ENCODE measurements at places on chromosomes 5 and 9.

- DNase-seq, result no peak
Observed at GRCh38 chr5:73094415-73094814, 26.0 kb upstream of the TMEM171 start.

- no peak for DNase-seq
Observed at GRCh38 chr9:115104908-115105307, 13.0 kb downstream of the TNC start.

- no peak for DNase-seq
Observed at GRCh38 chr5:139090581-139090980, 107.6 kb downstream of the SIL1 start.

DNA sequence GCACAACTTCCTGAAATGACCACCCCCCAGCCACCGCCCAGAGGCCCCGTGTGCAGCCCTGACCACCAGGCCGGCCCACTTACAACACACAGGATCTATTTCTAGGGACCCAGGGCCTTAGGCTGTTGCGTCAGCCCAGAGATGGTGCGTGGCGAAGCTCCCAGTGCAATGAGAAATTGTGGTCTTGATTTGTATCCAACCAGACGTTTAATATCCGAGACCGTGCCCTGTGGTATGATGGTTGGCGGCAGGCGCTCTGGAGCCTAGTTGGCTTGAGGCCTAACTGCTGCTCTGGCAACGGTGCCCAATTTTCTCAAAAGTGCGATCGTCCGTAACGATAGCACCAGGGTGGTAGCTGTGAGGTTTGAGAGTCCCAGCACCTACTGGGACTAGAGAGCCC lies 32.6 kb upstream of the SLC6A19 start:
- DNase-seq, result no peak

- DNase-seq, result no peak
Observed at GRCh38 chr5:90915393-90915792, 356.8 kb downstream of the ADGRV1 start.

GRCh38 chr5:40831346-40832210 lies 3.4 kb downstream of the RPL37 start:
- DNase-seq, result no peak

DNA sequence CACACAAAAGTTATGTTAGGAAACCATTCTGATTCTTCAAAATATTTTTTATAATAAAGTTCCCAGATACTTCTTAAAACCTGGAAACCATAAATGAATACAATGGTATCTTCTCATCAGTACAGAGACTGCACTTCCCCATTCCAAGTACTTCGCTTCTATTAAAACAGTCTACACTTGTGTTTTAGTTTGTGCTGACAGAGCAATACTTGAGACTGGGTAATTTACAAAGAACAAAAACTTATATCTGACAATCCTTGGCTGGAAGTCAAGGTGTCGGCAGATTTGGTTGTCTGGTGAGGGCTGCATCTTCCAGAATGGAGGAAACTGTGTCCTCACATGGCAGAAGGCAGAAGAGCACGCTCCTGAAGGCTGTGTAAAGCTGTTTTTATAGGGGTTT lies 70.1 kb downstream of the RFX3 start:
- DNase-seq, result no peak

GRCh38 chr5:173472164-173472563 lies 143.9 kb upstream of the STC2 start:
- no peak for DNase-seq

DNA sequence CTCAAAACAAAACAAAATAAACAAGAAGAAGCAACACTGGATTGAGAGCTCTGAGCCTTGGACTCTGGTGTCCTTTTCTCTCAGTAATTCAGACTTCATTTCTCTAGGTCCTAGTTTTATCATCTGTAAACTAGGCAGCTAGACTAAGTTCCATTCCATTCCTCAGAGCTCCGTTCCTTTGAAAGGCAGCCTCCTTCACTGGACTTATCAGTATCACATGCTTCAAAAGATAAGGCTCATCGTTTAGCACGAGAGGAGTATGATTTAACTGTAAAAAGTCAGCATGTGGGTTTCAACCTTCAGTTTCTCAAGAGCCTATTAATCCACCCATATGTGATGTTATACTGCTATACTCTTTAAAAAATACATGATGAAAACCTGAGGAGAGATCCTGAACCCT lies 1.6 kb downstream of the ATP10B start:
- no peak for DNase-seq

GRCh38 chr5:168093200-168093910 lies 198.1 kb upstream of the WWC1 start:
- DNase-seq, result no peak

- no peak for DNase-seq
Observed at GRCh38 chr5:21145376-21145775, 1157.4 kb upstream of the CDH18 start.

DNA sequence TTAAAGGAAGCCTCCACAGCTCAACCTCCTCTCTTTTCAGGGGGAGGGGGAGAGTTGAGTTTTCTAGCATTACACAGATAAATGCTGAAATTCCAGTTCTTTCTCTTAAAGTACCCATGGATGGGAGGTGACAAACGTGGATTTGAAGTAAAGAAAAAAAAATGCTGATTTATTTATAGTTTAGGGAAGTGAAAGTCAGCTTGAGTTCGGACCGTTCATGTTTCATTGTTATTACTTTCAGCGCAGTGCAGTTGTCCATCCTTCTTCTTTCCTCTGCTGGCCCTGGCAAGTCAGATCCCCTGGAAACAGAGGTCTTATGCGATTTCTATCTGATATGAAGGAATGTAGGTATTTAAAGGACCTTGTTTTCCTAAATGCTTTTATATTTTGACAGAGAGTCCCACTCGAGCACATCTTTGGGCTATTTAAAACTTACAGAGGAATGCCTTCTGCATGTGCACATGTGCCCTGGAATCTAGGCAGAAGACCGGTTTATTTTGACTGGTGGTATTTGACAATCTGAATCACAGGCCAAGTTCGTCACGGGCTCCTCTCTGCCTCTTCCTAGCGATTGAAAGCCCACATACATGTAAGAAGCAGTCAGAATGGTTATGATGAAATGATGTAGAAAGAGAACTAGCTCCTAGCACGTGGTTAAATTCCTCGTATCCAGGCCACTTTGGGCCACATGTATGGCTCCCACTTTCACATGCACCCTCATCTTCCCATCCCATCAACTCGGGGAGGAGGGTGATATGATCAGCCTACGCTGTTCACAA lies 385.2 kb upstream of the KLF4 start:
- no peak for DNase-seq

GRCh38 chr9:80359291-80359690 lies 787.5 kb downstream of the TLE4 start:
- DNase-seq, result no peak

DNA sequence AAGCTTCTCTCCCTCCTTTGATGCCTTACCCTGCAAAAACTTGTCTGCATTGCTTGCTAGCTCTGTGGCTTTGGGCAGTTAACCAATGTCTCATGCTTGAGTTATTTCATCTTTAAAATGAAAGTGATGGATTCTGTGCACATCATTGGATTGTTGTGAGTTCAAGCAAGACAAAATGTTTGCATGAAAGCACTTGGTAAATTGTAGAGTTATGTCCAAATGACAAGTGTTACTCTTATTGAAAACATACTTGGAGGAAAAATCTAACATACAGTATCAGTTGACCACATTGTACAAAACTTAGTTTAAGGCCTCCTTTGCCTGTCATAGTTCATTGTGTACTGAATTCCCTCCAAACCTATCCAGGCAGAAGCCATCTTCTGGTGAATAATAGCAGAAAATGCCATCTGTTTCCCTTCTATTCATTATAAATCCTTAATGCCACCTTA lies 30.0 kb downstream of the TGFBR1 start:
- DNase-seq, result no peak

DNA sequence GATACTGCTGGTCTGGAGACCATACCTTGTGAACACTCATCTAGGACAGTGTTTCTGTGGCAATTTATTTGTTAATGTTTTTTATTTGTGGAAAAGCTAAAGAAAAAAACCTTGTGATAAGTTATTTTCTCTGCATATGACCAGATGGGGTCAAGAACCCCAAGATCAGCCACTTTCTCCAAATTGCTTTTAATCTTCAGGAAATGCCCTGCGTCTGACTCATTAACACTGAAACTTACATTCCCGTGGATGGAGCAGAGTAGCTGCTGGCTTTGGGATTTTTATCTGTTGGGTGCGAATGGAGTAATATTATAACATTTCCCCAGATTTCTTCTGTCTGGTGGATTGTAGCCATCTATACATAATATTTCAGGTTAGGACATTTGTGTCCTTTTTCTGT lies 444.5 kb downstream of the SH3GL2 start:
- DNase-seq, result no peak

DNA sequence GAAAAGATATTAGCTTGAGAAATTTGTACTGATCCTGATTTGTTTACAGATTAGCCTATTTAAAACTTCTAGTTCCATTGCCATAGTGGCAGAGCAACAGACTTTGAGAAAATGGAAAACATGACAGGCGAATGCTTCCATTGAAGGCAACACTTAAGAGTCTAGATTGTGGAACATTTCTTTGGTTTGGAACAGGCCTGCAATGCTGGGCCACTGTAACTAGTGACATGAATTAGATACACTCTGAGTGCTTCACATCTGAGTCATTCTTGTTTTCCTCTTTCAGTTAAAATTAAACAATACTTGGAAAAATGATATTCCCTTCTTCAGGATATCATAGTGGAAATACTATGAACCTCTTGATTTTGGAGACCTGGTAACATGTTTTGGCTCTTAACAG lies 453.6 kb upstream of the TUSC1 start:
- DNase-seq, result no peak

DNA sequence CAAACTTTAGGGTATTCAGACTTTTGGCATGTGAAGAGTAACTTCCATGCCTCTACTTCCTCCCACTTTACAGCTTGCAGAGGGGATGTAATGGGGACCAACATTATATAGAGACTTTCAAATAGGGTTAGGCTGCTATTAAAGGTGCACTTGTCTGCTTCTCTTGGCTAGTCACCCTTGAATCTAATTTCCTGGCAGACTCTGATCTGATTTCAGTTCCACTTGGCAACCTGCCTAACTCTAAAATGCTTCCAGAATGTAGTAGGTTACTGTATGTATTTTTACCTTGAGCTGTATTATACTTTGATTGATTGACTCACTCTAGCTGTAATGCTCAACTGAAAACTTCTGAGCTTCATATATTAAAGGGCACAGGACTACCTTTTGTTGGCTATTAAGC lies 693.4 kb downstream of the KCTD16 start:
- DNase-seq, result no peak

DNA sequence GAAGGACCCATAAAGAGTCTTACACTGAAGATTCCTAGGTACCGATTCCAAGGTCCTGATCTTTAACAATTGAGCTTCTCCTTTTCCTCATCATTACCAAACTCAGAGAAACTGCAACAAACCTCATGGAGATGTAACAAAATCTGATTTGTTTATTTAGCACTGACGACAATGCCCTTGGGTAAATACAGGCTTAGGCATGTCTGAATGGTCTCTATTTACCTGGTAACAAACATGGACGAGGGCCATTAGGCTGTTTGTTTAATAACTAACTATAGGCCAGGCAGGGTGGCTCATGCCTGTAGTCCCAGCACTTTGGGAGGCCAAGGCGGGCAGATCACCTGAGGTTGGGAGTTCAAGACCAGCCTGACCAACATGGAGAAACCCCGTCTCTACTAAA lies 333.3 kb downstream of the AGTPBP1 start:
- DNase-seq, result no peak

DNA sequence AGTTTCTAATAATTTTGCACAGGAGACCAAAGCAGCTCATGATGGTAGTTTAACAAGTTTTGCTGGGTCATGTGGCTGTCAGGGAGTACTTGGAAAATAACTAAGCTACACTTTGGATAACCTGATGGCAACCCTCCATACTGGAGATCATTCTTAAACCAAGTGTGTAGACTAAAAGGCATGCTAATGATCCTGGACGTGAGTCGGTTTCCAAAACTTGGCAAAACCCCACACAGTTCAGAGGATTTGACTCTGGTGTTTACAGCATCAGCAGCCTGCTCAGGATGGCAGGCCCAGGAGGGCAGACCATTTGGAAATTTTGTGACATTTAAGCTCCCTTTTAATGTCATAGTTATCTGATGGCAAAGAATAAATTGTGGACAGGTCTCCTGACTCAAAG lies 196.5 kb upstream of the EFNA5 start:
- DNase-seq, result no peak

GRCh38 chr9:33189331-33189791 lies 22.2 kb upstream of the B4GALT1 start:
- no peak for DNase-seq

DNA sequence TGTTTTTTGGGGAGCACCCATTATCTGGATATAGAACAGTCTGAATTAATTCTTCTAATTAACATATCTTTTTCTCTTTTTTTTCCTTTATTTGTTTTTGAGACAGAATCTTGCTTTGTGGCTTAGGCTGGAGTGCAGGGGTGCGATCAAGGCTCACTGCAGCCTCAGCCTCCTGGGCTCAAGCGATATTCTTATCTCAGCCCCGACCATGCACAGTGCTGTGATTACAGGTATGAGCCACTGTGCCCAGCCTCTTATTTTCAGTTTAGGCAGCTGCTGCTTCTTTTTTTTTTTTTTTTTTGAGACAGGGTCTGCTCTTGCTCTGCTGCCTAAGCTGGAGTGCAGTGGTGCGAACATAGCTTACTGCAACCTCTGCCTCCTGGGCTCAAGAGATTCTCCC lies 20.2 kb downstream of the UBE2R2 start:
- no peak for DNase-seq

- DNase-seq, result no peak
Observed at GRCh38 chr5:95909738-95910137, 51.9 kb downstream of the ELL2 start.

DNA sequence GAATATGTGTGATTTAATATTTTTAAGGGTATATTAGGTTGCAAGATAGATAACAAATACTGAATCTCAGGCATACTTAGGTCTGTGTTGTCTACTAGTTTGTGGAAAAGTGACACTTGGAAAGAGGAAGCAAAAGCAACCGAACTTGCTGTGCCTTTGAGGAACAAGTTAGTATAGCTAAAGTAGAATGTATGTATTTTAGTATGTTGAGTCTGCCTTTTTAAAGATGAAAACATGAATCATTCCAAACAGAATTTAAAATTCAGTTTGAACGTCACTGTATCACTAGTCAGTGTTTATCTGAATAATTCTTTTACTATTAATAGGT lies 12.9 kb downstream of the TLE4 start:
- DNase-seq, result no peak

- no peak for DNase-seq
Observed at GRCh38 chr5:168931638-168932345, 352.6 kb upstream of the PANK3 start.

DNA sequence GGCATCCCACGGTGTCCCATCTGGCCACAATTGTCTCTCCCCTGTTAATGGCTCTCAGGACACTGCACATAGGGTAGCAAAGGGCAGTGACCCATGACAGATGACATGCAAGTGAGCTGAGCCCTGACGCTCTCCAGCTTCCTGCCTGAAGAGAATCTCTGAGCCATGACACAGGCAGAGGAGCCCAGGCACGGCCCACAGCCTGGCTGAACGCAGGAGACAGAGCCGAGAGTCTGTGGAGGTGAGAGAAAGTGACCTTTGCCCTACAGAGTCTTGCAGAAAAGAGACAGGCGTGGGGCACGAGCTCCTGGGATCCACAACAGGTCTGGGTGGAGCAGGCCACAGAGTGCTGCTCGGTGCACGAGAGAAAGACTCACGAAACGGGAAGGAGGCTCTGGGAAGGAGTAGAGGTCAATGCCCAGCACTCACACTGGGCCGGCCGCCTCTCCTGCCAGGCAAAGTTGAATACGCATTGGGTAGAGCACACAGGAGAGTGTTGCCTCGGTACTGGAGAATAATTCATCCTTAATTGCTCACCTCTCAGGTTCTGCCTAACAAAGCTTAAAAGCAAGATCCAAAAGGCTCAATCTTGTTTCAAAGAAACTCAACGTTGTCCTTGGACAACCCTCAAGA lies 90.3 kb downstream of the MRPL36 start:
- peak; percentile 63 for DNase-seq

GRCh38 chr5:151534350-151534749 lies 56.8 kb downstream of the FAT2 start:
- peak; percentile 76 for DNase-seq

Data from H7 (cell line).